ENCODE measurements at places on chromosomes 12 and 14.

- no peak for DNase-seq
Measured at GRCh38 chr12:5768171-5768570, 176.9 kb downstream of the ANO2 start.

DNA sequence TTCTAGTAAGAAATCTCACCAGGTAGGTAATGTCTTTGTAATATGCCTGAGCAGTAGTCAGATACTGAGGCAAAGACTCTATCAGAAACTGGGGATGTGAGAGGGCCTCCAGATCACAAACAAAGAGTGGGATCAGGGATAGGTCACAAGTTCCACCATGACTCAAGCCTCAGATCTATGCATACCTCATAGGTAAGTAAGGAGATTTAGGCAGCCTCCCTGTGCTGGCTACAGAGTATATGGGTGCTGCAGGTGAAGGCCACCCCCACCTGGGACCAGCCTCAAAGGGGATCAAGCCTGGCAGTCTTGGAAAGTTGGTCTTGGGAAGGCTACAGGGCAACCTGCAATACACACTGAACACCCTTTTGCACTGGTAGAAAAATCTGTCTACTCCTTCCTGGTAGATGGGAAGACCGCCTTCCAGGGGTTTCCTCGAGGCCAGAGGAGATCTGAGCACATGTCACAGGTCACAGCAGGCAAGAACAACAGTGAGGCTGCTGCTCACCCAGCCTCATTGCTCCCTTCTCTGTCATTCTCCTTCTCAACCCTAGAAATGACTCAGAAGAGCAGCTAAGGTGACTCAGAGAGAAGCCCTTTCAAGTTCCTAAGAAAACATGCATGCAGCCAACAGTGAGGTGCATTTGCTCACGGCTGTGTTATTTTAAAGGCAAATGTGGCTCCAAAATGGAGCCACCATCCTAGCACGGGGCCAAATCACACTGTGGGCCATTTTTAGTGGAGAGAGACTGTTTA is 143.4 kb upstream of the CDKN3 start:
- no peak for DNase-seq

GRCh38 chr12:116864371-116865160 is 16.7 kb downstream of the HRK start:
- DNase-seq: no peak

DNA sequence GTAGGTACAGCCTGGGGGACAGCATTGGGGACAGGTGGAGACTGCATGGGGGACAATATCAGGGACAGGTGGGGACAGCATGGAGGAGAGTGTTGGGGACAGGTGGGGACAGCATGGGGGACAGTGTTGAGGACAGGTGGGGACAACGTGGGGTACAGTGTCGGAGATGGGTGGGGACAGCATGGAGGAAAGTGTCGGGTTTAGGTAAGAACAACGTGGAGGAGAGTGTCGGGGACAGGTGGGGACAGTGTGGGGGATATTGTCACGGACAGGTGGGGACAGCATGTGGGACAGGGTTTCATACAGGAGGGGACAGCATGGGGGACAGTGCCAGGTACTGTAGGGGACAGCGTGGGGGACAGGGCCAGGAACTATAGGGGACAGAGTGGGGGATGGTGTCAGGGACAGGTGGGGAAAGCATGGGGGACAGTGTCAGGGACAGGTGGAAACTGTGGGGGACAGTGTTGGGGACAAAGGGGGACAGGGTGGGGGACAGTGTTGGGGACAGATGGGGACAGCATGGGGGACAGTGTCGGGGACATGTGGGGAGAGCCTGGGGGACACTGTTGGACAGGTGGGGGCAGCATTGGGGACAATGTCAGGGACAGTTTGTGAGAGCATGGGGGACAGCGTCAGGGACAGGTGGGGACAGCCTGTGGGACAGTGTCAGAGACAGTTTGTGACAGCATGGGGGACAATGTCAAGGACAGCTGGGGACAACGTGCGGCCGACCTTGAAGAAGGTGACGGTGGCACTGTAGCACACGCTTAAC is 213.1 kb downstream of the TMEM121 start:
- DNase-seq: no peak

DNA sequence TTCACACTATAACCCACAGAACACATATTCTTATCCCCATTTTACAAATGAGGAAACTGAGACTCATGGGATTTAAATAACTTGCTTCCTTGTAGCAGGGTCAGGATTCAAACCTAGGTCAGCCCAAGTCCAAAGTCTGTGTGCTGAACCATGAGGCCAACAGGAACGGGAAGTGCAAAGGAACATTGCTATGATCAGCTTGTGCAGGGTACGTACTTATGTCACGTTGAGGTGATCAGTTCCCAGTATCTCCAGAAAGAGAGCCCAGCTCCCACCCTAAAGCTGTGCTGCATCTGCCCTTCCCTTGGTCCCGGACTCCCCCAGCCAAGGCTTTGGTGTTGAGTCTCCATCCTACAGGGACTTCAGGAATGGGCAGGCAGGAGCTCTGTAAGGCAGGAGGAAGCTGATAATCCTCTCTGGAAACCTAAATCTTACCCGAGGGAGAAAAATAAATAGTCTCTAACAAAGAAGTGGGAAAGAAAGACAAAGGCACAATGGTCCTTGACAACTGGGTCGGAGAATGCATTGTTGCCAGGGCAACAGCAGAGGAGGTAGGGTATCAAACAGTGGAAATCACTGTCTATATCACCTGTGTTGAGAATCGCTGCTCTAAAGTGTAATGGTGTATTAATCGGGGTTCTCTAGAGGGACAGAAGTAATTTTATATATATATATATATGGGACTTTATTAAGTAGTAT is 82.5 kb upstream of the FICD start:
- no peak for DNase-seq

GRCh38 chr12:132618683-132619043 is at the start of gene P2RX2:
TSS of gene P2RX2 (plus strand) at chr12:132618776. CDS start at chr12:132618817, 41 bp downstream.
- DNase-seq: no peak

DNA sequence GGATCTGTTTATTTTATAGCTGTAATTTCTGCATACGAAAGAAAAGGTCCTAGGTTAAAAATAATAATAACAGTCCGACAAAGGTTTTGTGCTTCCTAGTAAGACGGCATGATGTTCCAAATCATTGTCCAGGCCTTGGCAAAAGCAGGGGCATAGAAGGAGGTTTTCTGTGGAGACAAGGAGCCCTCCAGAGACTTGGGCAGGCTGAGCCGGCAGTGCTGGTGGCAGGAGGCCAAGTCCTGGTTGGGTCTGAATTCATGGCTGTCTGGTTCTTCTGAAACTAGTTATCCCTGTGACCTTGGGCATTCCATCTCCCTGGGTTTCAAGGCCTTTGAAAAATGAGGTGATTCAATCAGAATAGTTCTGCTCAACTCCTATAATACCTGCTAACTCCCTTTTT is 44.0 kb downstream of the KCNK13 start:
- DNase-seq: no peak

DNA sequence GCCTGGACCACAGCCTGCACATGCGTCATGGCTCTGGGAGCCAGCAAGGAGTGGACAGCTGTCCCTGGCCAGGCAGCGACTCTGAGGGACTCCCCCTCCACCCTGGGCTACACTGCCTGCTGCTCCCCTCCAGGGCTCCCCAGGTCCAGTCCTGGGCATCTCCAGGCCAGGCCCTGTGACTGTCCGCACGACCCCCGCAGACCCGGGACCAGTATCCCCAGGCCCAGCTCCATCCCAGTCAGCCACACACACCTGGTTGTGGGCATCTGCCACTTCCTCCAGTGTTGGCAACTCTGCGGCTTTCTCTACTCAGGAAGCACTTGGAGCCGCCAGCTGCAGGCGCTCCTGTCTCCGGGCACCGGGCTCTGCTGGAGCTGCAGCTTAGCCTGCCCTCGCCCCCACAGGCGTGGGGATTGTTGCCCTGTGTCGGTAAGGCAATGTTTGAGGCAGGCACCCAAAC is 2.4 kb downstream of the ULK1 start:
- DNase-seq: no peak

GRCh38 chr12:90299121-90299520 is 590.5 kb upstream of the ATP2B1 start:
- no peak for DNase-seq

GRCh38 chr14:86938320-86938719 is 1054.7 kb downstream of the GALC start:
- DNase-seq: no peak

DNA sequence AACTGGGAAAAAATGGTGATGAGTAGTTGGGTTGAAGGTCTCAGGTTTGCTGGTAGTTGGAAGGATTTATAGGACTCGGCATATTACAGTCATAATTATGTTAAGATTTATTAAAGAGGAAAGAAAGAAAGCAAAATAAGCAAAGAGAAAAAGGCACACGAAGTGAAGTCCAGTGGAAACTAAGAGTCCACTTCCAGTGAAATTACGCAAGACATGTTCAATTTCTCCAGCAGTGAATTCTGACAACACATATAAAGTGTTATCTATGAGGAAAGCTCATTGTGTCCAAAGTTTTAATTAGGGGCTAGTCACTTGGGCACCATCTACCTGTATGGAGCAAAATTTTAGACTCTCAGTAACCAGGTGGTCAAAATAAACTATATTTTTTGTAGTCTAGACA is 143.3 kb downstream of the CEP128 start:
- DNase-seq: no peak

DNA sequence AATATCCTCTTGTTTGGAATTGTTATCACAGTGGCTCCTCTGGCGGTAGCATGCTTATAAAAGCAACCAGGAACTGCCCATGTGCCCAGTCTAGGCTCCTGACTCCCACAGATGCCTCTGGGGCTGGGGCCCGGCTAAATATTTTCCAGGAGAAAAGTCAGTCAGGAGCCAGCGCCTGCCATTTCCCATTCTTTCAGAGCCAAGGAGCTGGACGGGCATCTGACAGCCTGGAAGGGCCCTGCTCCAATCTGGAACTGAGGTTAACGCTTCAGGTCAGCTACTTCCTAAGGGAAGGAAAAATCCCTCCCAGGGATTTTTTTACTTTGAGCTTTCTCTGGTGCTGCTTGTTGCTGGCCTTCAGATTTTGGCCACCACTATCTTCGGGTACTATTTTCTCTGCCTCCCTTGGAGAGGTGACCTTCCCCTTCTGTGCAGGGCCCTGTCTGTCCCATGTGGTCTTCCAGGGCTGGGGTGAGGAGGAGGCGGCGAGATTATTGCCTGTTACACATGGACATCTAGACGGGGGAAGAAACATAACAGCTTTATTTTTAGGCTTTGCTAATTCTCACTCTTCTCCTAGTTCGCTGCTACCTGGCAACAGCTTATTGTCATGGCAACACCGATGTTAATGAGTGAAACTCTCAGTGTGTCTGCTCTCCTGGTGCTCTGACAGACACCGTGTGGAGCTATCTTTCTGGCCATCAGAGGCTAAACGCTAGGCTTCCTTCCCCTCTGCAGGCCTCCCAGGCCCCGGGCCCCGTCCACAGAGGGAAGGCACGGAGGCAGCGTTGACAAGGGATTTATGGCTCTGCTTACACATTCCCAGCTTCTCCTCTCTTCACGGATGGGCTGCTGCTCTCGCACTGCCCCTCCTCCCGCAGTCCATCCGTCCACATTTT is 160.4 kb downstream of the CACNA1C start:
- no peak for DNase-seq

GRCh38 chr12:58814036-58814435 is 106.3 kb downstream of the LRIG3 start:
- DNase-seq: no peak

DNA sequence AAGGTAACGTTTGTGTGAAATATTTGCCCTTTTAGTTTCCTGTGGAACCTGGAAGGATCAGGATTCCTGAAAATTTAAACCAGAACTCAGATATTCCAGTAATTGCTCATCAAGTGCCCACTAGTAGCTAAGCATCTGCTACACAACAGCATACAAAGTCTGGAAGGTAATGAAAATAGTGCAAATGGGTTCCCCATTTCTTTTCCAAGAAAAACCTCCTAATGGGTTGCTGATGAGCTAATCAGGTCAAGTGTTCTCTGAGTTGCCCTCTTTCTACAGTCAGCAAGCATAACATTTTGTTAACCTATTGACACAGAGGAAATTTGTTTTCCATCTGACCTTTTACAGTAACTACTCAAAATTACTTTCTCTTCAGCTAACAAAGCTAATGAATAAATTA is 83.6 kb upstream of the PMCH start:
- no peak for DNase-seq

DNA sequence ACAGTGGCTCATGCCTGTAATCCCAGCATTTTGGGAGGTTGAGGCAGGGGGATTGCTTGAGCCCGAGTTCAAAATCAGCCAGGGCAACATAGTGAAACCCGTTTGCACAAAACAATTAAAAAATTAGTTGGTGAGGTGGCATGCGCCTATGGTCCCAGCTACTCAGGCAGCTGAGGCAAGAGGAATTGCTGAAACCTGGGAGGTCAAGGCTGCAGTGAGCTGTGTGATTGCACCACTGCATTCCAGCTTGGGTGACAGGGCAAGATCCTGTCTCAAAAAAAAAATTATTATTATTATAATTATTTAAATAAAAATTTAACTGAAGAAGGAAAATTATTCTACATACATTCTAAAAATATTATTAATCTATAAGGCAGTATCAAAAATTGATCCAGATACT is 164.1 kb downstream of the ITPR2 start:
- DNase-seq: no peak

- no peak for DNase-seq
Measured at GRCh38 chr12:15699886-15700285, 89.3 kb downstream of the EPS8 start.

DNA sequence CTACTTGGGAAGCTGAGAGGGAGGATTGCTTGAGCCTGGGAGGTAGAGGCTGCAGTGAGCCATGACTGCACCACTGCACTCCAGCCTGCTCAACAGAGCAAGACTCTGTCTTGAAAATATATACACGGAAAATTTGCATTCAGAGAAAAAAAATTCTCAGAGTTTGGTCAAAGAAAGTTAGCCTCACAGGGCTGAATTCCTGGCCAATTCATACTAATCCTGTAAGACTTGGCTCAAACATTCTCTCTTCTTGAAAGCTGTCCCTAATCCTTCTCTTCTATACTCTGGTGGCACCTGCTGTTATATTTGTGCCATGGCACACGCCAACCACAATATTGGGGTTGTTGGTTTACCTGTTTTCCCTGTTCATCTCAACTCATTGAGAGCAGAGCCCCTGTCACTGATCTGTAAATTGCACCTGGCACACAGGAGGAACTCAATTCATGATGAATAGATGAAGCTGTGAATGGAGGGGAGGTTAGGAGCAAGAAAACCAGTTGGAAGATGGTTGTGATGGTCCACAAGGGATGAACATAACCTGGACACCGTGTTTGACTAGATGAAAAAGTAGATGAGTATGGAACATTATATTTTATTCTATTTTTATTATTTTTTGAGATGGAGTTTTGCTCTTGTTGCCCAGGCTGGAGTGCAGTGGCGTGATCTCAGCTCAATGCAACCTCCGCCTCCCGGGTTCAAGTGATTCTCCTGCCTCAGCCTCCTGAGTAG is 36.8 kb upstream of the SPTSSA start:
- DNase-seq: no peak

DNA sequence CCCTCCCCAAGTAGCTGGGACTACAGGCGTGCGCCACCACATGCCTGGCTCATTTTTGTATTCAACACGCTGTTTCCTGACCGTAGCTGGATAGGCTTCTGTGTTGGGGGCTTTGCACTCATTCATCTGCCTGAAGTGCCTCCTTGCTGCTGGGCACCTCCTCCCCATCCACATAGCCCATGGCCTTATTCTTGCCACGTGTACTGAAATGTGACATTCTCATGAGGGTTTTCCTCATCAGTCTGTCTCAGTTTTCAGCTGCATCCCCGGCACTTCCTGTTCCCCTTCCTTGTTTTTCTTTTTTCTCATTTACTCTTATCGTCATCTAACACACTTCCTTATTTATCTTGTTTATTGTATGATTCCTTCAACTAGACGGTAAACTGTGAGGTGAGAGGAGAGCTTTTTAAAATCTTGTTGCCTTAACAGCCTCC is 36.6 kb downstream of the RCOR1 start:
- DNase-seq: no peak

Data from activated T-cell treated with anti-CD3 and anti-CD28 coated beads for 48 hours (primary cell).